ENCODE measurements at places on chromosomes 12 and 14.

- DNase-seq, result no peak
Measured at GRCh38 chr12:121648458-121649028, 20.9 kb downstream of the MORN3 start.

- no peak for DNase-seq
Measured at GRCh38 chr14:21026988-21027315, 2.1 kb upstream of the NDRG2 start.

DNA sequence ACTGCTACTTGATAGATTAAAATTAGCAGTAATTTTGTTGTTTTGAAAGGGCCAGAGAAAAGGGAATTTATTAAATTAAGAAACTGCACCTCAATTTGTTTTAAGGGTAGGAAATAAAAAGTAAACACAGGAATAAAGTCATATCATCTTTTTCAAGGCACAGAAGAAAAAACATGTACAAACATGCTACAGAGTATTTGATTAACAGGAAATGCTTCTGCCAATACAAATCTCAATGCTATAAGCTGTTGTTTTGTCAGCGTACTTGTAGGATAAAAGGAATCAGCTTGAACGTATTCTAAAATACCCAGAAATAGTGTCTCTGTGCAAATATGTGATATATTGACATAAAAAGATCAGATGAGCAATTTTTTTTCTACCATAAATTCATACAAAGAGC, 474.0 kb upstream of the MGAT4C start:
- DNase-seq, result no peak

GRCh38 chr12:110766311-110767154, 23.8 kb upstream of the PPP1CC start:
- no peak for DNase-seq

GRCh38 chr12:100200463-100201181, at the start of gene ACTR6:
ACTR6 (plus strand) TSS chr12:100200815; CDS start chr12:100200852, 37 bp downstream.
- DNase-seq, result peak; percentile 91

DNA sequence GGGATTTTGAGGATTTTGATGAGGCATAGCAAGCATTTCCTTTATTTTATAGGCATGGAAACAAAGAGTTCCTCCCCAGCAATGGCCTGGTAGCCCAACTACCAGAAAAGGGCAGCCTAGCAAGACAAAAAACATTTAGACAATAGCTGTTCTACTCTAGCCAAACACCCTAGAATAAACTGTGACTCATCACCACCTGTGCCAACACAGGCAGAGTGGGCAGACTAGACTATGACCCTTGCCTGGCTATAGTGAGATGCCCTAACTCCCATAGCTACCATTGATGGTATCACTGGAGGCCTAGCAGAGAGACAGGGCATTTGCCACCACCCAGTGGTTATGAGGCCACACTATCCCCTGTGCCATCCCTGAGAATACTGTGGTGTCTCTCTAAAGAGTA, 15.5 kb upstream of the CCER1 start:
- no peak for DNase-seq

GRCh38 chr14:55059333-55059732, 7.9 kb downstream of the MAPK1IP1L start:
- DNase-seq, result no peak

DNA sequence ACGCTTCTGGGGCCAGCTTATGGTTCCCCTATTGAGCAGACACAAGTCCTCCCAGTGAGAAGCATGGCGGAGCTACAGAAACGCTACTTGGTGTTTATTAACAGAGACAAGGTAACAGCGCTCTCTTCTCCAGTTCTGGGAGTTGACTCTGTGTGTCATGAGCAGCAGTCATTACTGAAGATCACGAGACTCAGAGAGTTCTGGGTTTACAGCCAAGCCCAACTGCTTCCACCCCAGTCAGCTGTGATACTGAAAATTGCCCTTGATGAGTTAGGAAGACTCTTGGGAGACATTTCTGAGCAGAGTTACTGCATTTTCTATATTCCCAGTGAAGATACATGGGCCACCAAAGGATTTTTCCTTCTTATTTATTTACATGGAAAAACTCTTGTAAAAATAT, 48.6 kb downstream of the CFAP251 start:
- no peak for DNase-seq

- no peak for DNase-seq
Measured at GRCh38 chr14:58356268-58356667, 39.5 kb upstream of the TOMM20L start.

GRCh38 chr14:69712599-69713088, 54.3 kb upstream of the SRSF5 start:
- DNase-seq, result no peak

DNA sequence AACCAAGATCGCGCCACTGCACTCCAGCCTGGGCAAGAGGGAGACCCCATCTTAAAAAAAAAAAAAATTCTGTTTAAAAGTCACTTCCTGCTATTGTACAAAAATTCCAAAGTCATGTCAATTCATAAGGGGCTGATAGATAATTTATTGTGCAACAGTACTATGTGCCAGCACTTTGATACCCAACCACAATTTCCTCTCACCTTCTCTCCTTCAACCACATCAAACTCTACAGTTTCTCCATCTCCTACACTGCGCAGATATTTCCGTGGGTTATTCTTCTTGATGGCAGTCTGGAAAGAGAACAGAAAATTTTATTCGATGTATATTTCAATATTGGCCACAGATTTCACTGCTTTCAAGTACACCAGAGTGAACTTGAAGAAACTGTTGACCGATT, 7.6 kb downstream of the YBX3 start:
- no peak for DNase-seq

GRCh38 chr14:76977793-76978720, 50.5 kb downstream of the IRF2BPL start:
- DNase-seq, result peak; percentile 80

DNA sequence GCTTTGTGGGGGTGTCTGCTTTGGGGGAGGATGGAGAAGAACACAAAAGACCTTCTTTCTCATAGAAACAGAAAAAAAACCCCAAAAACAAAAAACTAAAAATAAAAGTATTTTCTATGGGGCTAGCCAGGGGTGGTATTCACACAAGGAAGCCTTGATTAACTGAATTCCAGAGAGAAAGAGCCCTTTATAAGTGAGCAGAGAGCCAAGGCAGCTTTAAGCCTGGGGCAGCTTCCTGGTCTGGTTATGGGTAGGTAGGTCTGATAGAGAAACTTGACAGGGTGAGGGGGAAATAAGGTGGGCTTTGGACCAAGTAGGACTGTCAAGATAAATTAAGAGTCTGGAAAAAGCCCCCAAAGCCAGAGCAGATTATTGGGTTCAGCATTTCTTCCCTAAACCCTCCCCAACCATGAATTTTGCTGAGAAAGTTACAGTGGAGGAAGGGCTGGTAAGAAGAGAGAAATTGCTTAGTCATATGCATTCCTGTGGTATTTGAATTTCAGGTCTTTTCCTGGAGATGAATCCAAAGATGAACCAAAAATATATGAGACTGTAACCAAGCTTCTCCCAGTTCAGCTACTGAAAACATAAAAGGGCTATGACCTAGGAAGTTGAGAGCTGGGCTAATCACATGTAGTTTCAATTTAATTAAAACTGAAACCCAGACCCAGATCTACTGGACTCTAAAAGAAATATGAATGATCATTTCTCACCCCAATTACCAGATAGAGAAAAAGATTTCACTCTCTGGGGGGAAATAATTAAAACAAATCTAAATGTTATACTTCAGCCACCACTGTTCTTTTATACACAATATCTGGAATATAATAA, 144.8 kb downstream of the TBC1D30 start:
- DNase-seq, result no peak

DNA sequence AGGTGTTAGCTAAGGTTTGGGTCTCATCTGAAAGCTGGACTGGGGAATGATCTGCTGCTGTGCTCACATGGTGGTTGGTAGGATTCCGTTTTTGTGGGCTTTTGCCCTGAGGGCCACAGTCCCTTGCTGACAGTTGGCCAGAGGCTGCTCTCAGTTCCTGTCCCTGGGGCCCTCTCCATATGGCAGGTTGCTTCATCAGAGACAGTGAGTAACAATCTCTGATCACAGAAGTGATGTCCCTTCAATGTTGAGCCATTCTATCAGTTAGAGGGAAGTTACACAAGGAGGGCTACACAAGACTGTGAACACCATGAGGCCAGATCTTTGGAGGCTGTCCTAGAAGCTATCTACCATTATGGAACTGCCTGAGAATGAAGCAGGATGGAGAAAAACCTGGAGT, 137.2 kb downstream of the AACS start:
- DNase-seq, result no peak

DNA sequence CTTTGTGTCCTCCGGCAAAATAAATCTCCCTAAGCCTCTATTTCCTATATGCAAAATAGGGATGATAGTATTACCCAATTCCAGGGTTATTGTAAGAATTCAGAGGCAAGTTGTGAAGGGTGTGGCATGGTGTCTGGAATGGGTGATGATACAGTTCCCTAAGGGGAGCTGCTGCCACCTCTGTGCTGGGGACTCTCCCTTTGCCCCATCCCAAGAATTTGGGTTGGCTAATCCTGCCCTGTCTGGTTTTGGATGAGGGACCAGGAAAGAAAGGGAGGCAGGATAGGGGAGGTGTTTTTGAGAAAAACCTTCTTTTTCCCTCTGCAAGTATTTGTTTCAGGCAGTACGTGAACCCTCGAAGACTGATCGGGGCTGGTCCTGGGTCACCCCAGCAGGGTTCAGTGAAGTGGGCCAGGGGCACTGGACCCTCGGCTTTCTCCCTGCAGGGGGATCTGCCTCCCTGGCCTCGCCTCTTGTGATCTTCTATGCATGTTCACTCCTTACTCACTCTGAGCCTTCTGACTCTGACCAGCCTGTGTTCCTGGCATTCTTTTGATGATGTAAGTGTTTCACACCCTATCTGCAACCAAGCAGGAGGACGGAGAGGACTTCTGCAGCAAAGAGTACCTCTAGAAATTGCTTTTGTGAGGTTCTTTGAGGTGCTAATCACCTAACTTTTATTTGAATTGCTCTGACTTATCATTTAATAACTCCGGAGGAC, 60.8 kb downstream of the RASSF3 start:
- DNase-seq, result no peak

GRCh38 chr14:75022655-75023054, 19.9 kb downstream of the EIF2B2 start:
- DNase-seq, result no peak

- no peak for DNase-seq
Measured at GRCh38 chr14:93301821-93302447, 30.9 kb downstream of the BTBD7 start.

GRCh38 chr14:68941820-68942219, 37.3 kb downstream of the ACTN1 start:
- DNase-seq, result no peak

- no peak for DNase-seq
Measured at GRCh38 chr12:52867642-52868041, 18.8 kb upstream of the KRT78 start.

- peak; percentile 72 for DNase-seq
Measured at GRCh38 chr14:100239840-100240667, 1.1 kb downstream of the YY1 start.

DNA sequence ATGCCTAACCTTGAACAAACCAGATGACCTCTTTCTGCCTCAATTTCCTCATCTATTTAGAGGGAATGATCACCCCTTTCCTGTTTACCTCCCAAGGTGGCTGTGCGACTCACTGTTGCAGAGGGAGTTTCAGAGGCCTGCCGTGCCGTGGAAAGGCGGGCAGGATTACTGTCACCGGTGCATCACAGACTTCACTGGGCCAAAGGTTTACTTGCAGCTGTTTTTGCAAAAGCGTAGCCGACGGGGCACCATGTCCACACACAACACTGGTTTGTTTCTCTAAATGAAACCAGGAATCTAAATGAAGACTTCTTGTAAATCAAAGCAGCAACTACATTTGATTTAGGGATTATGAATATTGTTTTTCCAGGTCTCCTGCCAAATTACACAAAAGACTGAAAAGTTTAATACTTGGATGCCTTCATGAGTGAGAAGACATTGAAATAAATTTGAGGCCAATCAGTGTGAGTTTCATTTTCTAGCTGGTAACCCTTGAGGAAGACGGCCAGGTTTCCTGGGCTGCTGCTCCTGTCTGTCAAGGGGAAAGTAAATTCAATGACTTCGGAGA, 696.1 kb upstream of the TMEM132C start:
- DNase-seq, result no peak

DNA sequence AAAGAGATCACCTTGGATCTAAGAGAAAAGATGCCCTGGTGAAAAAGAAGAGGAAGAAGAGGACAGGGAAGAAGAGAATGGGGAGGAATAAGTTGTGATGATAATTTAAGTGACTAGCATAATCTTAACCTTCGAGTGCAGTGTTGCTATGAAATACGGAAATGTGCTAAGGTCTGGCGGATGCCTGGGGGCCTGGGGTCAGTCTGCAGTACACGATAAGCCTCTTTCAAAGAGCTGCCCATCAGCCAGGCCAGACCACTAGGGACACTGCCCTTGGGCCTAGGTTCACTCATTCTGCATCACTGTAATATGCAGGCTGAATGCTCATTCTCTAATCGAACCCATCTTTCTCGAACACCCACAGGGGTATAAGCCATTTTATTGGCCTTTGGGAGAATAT, 83.4 kb downstream of the PLEKHG3 start:
- DNase-seq, result no peak

DNA sequence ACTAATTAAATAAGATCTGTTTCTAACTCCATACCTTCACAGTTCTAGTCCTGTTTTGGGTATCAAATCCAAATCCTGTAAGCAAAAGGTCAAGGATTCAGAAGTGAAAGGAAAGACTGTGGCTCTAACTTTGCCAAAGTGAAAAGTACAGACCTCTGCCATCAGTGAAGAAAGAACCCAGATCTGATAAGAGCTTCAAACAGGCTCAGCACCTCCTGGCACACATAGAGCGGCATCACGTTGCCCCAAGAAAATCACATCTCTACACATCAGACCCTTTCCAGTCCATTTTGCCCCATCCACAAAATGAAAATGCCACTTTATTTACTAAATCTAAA, 23.2 kb downstream of the CLIP1 start:
- DNase-seq, result no peak

- DNase-seq, result no peak
Measured at GRCh38 chr14:101241807-101242278, 319.5 kb upstream of the DIO3 start.

GRCh38 chr12:23704992-23705943, 244.2 kb downstream of the SOX5 start:
- DNase-seq, result no peak

GRCh38 chr12:109741970-109742703, 28.5 kb downstream of the FAM222A start:
- no peak for DNase-seq

DNA sequence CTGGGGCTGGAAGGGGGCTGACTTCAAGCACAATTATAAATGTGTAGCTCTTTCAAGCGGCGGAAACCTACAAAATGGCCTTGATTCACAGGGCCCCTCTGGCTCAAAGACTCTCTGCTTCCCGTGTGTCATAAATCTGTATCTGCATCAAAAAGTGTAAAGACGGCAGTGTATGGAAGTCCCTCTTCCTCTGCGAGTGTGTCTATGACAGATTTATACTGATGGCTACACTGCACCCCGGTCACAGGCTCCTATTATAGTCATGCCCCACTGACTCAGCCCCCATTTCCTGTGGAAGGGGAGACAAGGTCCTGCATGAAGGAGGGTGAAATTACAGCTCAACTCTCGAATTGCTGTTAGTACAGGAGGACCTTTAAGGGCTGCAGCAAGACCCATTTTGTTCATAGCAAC, 68.6 kb downstream of the HMGA2 start:
- no peak for DNase-seq

- DNase-seq, result peak; percentile 49
Measured at GRCh38 chr14:77037938-77038568, 9.5 kb upstream of the IRF2BPL start.

All from stimulated activated CD4-positive, alpha-beta T cell treated with anti-CD3 and anti-CD28 coated beads, Interleukin-15, amount 100 ng/mL, for 48 hours (primary cell).